ENCODE measurements at places on chromosomes 16 and 17.
A peak's percentile ranks its signal among the peaks of the same experiment; 100 is the strongest.

DNA sequence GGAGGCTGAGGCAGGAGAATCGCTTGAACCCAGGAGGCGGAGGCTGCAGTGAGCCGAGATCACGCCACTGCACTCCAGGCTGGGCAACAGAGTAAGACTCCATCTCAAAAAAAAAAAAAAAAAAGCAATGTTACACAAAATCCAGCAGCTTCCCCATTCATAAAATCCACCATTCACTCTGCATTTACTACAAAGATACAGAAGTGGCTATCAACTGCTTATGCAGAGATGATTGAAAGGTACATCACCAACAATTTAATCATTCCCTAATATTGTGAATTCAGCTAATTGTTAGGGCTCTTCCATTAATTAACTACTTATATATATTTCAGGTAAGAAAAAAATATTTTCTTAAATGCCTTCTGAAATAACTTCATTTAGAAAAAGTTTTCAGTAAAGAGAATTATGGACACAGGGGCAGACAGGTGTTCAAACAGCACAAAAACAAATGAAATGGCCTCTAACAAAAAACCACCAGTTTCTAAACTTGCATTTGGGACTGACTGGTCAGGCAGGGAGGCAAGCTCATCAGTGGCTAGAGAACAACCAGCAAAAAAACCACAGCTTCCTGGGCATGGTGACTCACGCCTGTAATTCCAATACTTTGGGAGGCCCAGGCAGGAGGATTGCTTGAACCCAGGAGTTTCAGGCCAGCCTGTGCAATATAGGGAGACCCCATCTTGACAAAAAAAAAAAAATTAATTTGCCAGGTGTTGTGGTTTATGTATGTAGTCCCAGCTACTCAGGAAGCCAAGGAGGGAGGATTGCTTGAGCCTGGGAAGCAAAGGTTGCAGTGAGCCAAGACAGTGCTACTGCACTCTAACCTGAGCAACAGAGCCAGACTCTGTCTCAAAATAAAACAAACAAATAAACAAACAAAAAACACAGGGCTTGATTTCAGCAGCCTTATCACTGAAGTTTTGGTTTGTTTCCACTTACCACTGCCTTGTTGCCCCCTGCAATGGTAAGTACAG lies 26.3 kb downstream of the ERN1 start:
- DNase-seq, result no peak

GRCh38 chr17:4362141-4362540 lies 4.3 kb downstream of the UBE2G1 start:
- DNase-seq, result no peak

DNA sequence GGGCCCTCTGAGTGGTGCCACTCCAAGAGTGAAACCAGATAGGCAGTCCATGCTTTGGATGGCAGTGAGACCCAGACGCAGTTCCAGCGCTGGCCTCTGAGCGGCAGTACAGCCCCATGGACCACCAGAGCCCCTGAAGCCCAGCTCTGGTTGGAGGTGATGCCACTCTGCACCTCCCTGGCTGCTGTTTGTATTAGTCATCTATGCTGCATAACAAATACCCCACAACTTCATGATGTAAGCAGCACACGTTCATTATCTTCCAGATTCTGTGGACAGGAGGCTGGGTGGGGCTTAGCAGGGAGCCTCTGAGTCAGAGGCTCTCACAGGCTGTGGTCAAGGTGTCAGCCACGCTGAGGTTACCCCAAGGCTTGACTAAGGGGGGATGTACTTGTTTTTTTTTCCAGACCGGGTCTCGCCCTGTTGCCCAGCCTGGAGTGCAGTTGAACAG lies 5.1 kb upstream of the NME4 start:
- peak; percentile 84 for DNase-seq

- no peak for DNase-seq
These were observed 28.1 kb downstream of the ERCC4 start for GRCh38 chr16:13948086-13948485.

- DNase-seq, result no peak
These were observed 35.5 kb upstream of the TMEM92 start for GRCh38 chr17:50238601-50239280.

DNA sequence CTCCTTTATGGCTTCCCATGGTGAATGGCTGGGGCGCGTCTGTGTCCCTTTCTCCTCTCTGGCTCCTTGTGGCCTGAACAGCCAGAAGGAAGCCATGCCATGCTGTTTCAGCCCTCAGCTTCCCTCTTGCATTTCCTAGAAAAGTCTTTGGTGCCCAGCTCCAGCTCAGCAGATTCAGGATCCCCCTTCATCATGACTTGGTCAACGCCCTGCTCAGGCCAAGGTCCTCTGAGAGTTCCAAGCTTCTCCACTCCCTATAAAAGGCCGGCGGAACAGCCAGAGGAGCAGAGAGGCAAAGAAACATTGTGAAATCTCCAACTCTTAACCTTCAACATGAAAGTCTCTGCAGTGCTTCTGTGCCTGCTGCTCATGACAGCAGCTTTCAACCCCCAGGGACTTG lies at the start of gene CCL13:
CCL13 (plus strand) TSS at position 287 of the 400 bp plus-strand sequence; CDS start at position 334, 47 bp downstream.
- DNase-seq, result no peak

DNA sequence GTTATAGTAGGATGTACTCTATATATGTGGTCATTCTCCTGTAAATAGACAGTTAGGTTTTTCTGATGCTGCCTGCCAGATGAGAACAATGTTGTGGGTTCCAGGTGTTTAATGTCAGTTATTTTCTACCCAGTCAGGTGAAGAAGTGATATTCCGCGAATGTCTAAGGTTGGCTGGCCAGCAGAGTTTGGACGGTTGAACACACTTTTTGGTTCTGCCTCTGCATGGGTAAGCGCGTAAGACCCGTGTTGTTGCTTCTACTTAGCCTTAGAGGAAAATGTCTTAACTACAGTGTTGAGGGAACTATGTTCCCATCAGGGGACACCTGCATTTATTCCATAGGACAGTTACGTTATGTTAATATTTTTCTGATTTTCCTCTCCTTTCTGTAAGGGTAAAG lies 162.6 kb downstream of the MAP2K6 start:
- no peak for DNase-seq

GRCh38 chr17:17500999-17501605 lies 4.9 kb upstream of the RASD1 start:
- DNase-seq, result no peak
